GM12878 (cell line): ENCODE measurements at places on chromosomes 5 and 9.

DNA sequence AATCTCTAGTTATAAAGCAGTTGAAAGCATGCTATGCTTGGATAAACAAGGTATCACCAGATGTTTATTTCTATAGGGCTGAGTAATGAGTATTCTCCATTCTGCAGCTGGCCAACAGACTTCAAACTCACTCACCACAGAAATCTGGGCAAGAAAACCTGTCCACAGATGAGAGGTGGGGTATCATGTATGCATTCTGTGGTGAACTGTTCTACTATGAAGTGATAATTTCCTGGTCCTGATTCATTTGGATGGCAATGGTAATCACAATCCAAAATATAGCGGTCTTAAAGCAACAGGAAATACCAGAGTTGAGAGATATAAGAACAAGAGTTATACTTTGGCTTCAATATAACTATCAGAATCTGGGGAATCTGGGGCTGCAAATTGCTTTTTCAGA lies 65.9 kb upstream of the EFNA5 start:
- no peak for DNase-seq

DNA sequence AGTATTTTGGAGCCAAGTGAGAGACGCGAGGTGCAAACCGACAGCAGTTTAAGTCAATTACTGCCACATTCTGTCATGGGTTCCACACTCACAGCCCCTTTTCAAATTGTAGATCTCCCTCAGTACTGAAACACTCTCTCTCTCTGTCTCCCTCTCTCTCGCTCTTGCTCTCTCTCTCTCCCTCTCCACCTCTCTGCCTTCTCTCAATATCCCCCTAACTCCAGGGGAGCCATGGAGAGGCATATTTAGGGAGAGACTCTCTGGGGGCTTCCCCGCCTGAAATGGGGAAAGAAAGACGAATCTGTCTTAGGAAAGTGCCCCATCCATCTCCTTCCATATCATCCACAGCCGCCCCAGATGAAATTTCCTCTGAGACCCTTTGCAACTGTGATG lies 1.6 kb downstream of the BRINP1 start:
- no peak for DNase-seq

DNA sequence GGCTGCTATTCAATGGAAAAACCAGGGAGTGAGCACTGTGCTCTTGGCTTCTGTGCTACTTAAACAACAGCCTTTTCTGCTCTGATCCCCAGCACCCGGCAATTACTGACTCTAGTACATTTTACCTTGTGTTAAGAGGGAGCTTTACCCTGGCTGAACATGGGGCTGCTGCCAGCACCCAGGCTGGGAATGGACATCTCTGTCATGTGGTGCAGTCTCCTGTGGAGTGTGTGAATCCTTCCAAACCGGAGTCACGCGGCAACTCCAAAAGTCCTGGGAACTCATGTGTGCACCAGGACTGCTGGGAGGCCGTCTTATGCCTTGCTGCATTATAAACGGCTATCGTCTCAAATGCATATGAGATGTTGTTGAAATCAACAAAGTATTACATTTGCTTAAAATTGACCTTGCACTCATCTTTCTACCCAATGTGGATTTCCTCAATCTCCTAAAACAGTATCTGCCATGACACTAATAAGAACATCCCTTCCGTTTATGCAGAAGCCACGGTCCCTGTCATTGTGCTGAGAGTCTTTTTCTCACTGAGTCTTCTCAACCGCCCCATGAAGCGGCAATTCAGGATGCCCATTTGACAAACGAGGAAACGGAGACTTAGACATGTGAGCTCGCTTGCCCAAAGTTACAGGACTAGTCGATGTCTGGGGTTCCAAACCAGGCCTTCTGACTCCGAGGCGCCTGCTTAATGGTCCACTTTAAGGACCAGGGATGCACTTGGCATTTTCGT lies 884 bp upstream of the GSN start:
- DNase-seq, result no peak

- no peak for DNase-seq
Observed at GRCh38 chr9:115118879-115119218, 892 bp upstream of the TNC start.

- peak; percentile 53 for DNase-seq
Observed at GRCh38 chr5:34854459-34855174, 15.7 kb downstream of the TTC23L start.
